ENCODE measurements at places on chromosomes 16 and 17.

DNA sequence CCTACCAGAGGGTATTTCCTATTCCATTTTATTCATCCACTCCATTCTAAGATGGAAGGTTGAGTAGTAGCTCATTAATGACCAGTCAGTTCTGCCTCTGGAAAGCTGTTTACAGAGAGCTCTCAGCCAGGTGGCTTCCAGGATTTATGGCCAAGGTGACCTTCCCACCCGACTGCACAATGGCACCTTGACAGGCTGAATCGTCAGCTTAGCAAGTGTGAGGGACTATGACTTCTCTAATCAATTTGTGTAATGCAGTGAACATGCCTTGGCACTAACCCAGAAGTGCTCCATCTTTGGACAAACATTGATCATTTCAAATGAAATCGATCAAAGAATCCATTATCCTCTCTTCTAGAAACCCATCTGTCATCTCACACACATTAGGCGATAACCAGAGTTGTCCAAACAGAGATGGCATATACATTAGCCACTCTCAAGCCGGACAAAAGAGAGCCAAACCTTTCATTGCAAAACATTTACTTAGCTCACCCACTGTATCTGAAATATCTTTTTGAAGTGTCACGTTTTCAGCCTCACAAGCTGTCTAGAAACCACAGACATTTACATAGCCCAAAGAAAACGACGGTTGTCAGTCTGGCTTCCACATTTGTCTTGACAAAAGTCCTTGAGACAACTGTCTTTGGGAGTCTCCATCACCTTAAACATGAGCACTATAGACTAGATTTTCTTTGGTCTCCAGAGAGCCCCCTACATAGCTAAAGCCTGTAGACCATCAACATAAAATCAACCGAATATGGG lies 35.6 kb downstream of the CLEC3A start:
- DNase-seq, result peak; percentile 92

GRCh38 chr16:22424161-22424937 lies 49.9 kb upstream of the CDR2 start:
- DNase-seq, result no peak

GRCh38 chr16:15564604-15565339 lies 78.2 kb downstream of the MARF1 start:
- DNase-seq, result no peak

- no peak for DNase-seq
Measured at GRCh38 chr17:69945698-69946185, 129.3 kb upstream of the KCNJ16 start.

DNA sequence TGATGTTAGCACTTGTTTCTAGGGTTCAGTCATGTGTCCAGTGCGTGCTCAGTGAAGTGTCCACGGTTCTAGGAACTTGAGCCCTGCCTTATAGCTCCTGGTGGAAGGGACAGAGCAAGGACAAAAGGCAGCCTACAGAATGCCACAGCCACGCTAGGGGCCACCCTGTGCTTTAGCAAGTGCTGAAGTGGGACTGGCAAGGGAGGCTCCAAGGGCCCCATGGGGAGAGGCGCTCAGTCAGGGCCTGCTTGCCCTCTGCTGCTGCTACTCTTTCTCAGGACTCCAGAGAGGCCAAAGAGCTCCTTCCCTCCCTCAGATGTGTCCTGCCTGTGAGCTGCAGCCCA lies 6.8 kb downstream of the NT5C start:
- no peak for DNase-seq

DNA sequence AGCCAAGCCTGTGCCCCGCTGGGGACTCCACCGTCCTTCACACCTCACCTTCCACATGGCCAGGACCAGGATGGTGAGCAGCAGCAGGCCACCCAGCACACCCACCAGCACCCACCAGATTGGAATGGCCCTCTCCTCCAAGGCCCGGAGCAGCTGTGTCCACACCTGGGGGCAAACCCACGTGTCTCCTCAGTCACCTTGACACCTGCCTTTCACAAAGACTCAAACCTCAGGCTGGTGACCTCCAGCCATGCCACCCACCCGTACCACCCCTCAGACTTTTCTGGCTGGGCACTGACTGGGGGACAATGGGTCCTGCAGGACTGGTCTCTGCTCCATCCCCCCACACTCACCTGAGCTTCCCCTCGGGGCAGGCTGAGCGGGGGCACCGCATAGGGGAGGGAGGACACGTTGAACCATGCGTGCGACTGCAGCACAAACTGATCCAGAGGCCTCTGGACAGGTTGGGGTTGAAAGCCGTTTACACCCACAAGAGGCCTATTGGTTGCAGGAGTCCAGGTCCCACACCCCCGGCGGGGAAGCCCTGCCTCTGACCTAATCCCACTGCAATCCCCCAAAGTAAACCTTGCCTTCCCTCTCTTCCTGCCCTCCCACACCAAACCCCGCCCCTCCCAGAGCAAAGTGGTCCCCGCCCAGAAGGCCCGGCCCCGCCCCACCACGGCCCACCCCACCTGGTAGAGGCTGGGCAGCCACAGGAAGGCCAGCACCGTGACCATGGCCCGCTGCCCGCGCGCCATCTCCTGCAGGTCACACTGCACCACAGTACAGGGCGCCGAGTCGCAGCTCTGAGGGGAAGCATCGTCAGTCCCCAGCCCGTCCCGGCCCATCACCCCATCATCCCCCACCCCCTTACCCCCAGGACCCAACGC lies 10.9 kb upstream of the FAM171A2 start:
- no peak for DNase-seq

- DNase-seq, result peak; percentile 51
Measured at GRCh38 chr17:29292071-29292991, 1.6 kb downstream of the NUFIP2 start.

GRCh38 chr16:46621006-46621933 lies at the start of gene SHCBP1:
SHCBP1 (minus strand) TSS chr16:46621379; CDS start chr16:46621359, 20 bp downstream.
- peak; percentile 28 for DNase-seq

GRCh38 chr17:39171933-39172332 lies 6.0 kb upstream of the ARL5C start:
- no peak for DNase-seq

GRCh38 chr17:41548844-41549595 lies 20.9 kb upstream of the KRT19 start:
- DNase-seq, result peak; percentile 49

GRCh38 chr16:83995754-83996153 lies 27.7 kb downstream of the NECAB2 start:
- peak; percentile 77 for DNase-seq

- no peak for DNase-seq
Measured at GRCh38 chr17:81438688-81439087, 43.4 kb downstream of the BAHCC1 start.

- no peak for DNase-seq
Measured at GRCh38 chr17:17876959-17877528, 40.3 kb upstream of the SREBF1 start.

DNA sequence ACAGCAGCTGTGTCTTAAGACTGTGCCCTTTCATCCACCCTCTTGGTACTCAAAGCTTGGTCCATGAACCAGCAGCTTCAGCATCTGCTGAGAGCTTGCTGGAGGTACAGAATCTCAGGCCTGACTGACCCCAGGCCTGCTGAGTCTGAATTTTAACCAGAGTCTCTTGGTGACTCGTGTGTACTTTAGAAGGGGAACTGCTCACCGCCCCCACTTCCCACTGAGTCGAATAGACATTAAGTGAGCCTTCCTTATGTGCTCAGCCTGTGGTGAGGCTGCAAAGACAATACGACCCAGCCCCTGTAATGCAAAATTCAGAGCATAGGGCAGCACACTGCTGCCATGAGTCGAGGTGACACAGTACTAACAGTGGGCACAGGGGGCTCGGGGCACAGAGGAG lies 662.8 kb downstream of the WWOX start:
- DNase-seq, result no peak

- DNase-seq, result no peak
Measured at GRCh38 chr17:39200957-39201510, 951 bp downstream of the RPL19 start.

GRCh38 chr16:74759564-74759963 lies 15.1 kb downstream of the FA2H start:
- DNase-seq, result no peak

DNA sequence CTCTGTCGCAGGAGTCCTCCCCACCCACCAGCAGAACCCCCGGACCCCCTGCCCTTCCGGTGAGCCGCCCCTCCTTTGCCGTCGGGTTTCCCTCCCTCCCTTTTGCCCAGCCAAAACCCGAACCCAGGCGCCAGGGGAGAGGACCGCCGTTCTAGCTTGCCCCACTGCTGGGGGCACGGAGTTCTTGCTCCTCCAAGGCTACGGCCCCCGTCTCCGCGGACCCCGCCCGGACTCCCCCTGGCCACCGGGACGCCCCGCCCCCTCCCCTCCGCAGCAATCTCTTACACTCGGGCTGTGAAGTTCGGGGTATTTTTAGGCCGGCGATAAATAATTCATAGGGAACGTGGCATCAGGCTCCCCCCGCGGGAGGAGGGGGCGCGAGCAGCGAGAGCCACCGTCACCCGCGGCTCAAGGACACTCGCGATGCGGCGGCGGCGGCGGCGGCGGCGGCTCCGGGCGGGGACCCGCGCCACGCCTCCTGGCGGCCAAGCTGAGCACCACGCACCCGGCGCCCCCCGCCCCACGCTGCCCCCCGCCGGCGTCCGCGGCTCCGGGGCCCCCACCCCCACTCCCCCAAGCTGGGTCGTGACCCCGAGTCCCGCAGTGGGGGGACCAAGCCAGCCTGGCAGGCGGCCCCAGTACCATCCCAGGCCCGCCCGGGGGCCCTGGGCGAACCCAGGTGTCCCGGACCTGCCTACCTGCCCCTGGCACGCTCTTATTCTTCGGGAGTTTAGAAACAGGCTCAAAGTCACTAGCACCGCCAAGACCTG lies at the start of gene GRIN2C:
Gene GRIN2C, minus strand, starts transcription at position 427 of the 770 bp plus-strand sequence. CDS start 4,793 bp downstream, outside the sequence.
- DNase-seq, result no peak

Data from NCI-H748 treated with DMSO at 0.1 percent for 48 hours (cell line).